ENCODE measurements at places on chromosomes 11 and 22.
A peak's percentile ranks its signal among the peaks of the same experiment; 100 is the strongest.

GRCh38 chr22:39873965-39874364 is 19.6 kb downstream of the ENTHD1 start:
- DNase-seq: no peak

DNA sequence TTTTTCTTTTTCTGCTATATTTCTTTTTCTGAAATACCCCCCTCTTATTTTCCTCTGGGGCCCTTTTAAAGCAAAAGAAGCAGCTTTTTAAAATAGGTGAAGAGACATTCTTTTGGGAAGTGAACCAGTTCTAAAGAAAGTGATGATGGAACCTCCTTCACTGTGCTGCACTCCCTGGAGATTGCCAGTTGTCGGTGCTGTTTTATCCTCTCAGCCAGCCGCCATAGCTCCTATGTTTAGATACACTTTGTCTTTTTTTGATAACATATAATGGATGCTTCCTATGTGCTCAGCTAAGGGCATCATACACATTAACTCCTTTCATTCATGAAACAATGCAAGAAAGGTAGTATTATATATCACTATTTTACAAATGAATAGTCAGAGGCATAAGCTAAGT is 14.0 kb downstream of the CFAP300 start:
- DNase-seq: peak; percentile 22

DNA sequence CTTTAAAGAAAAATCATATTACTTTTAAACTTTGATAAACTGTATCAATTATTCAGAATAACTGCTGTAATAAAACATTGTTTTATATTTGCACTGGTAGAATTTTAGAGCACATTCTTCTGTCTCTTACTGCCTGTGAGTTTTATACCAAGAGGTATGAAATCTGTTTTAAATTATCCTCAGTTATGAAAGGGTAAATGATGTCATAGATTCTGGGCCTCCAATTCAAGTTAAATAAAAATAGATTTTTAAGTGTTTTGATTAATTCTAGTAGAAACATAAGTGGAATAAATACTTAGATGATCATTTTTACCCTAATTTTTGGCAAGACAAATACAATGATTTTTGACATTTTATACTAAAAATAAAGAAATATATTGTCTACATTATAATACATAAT is 93.0 kb downstream of the GUCY1A2 start:
- no peak for DNase-seq

DNA sequence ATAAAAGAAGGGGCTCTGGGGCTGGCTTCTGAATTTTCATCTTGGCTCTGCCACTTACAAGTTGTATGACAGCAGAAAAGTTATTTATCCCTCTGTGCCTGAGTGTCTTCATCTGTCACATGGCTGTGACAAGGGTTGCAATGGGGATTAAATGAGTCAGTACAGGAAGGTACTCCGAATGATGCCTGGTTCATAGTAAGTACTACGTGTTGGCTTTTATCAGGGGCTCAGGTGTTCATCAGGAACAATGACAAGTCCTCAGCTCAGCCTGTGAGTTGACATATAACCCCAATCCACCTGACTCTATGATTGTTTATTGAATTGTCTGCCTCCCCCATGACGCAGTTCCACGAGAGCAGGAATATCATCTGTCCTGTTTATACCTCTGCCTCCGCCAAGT is 45.7 kb downstream of the PAMR1 start:
- DNase-seq: no peak

- DNase-seq: no peak
Measured at GRCh38 chr11:111088847-111089355, 156.6 kb upstream of the POU2AF2 start.

DNA sequence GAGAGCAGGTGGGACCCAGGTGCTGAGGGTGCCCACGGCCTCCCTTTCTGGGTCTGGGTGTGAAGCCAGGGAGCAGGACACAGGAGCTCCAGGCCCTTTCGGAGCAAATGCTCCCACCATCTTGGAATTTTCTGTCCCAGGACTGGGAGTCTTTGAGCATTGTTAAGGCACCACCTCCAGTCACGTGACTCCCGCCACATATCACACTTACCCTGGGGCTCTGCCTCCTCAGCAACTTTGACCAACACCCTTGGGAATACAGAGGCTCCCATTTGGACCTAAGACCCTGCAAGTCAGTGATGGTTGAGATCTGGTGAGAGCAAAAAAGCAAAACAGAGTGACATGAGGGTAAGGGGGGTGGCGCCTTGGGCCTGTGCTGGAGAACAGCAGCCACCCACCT is 35.6 kb downstream of the GNAZ start:
- no peak for DNase-seq

GRCh38 chr22:41915035-41915785 is at the start of gene SHISA8:
TSS of gene SHISA8 (minus strand) at chr22:41915074. CDS start at chr22:41914667, 407 bp downstream.
- DNase-seq: peak; percentile 78

DNA sequence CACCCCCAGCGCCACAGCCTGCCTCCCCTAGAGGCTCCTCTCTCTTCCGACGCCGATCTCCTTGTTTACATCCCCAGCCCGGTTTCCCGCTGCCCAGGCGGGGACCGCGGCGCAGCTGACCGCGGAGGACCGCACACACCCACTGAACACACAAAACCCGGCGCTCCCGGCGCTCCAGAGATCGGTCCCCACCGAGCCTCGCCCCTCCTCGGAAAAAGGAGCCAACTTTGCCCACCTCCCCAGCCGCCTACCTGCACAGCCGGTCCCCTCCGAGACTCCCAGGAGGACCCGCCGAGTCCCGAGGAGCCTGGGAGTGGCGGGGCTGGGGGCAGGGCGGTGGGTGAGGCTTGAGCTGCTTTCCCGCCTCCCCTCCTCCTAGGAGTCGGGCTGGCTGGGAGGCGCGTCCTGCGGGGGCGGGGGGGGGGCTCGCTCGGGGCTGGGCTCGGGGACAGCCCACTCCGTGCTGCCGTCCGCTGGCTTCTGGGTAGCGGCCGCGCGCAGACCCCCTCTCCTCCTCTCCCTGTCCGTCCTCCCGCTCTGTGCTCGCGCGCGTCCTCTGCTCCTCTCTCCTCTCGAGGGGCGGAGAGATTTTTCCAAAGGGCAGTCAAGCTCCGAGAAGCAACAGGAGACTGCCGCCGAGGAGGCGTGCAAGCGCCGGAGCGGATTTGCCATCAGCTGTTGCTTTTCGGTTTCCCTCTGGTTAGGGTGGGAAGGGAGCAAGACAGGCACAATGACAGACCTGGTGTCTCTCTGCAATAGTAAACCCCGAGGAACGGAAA is at the start of gene FXYD6:
Gene FXYD6 (minus strand): TSS at position 318 of the 779 bp plus-strand sequence. CDS start 33,882 bp downstream, outside the sequence.
- DNase-seq: peak; percentile 95

DNA sequence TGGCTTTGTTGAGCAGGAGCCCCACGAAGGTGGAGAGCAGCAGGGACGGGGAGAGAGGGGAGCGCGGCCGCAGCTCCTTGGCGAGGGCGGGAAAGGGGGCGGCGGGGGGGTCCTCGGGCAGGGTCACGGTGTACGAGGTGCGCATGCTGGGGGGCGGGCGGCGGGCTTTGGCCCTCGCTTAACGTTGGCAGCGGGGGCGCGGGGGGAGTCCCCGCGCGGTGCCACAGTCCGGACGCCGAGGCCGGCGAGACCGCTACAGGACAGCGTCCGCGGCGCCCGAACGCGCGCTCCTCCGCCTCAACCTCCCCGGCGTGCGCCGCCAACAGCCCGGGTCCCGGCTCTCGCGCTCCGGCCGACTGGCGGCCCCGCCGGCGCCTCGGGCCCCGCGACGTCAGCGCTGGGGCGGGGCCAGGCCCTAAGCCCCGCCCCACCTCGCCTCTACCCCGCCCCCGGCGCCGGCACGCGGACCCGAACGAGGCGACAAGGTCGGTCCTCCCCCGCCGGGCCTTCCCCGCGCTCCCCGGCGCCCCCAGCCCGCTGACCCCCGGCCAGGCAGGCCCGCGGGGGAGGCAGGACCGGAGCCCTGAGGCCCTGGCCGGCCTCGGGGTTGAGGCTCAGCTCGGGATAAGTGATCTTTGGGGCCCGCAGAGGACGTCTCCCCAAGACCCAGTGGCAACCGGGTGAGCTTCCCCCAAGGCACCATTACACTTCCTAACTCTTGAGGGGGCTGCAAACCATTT is 17.5 kb downstream of the USP2 start:
- DNase-seq: peak; percentile 82

- DNase-seq: no peak
Measured at GRCh38 chr11:69563946-69564775, 76.8 kb upstream of the CCND1 start.

Measured in eye (tissue), 1 donor.